ENCODE measurements at places on chromosomes 7 and 10.

DNA sequence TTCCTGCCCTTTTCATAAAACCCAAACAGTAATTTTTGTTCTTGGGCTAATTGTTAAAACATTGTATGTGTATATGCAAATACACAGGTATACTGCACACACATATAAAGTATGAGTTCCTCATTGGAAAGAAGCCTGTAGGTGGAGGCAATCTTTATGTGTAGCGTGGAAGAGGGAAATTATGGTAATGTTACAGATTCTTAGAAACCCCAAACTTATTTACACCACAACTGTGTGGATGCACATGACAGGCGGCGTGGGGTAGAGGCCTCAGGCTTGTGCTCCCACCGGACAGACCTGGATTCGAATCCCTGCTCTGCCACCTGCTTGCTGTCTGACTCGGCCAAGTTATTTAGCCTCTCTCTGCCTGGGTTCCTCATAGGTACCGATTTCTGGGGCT is 223.0 kb downstream of the CELF2 start:
- no peak for DNase-seq

DNA sequence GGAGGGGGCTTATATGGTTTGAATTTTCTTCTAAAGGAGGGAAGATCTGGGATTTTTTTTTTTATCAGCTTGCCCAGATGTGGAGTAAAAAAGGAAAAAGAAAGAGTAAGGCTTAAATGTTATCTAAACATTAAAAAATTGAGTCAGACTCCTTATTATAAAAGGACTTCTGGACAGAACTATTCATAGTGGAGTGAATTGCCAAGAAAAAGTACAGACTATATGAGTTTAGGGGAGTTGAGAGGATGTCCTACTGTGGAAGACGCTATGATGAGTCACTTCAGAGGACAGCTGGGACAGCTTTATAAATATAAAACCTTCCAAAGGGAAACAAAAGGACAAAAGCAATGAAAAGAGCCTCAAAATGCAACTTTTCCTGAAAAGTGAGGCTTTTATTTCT is 73.0 kb downstream of the TFPI2 start:
- no peak for DNase-seq

DNA sequence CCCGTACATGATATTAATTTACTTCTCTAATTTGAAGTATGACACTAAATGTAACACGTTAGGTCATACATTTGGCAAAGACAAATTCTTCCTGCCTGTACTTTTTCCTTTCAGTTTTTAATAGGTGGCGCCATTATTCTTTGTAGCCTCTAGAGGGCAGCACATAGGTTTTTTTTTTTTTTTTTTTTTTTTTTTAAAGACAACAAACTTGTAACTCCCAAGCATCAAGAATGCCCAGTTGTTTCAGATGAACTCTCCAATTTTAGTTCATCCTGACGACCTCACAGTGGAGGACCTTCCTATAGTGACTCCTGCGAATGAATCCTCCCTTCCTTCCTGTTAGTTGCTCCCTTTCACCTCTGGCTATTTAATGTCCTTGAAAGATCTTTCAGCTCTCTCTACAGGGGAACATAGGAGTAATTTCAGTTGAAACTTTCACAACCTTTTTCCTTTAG is 139.3 kb upstream of the HDAC9 start:
- DNase-seq = peak; percentile 52

- DNase-seq = no peak
Observed at GRCh38 chr7:390761-391410, 100.9 kb downstream of the FOXL3 start.

GRCh38 chr10:128739930-128740329 is 613.7 kb upstream of the MKI67 start:
- no peak for DNase-seq

DNA sequence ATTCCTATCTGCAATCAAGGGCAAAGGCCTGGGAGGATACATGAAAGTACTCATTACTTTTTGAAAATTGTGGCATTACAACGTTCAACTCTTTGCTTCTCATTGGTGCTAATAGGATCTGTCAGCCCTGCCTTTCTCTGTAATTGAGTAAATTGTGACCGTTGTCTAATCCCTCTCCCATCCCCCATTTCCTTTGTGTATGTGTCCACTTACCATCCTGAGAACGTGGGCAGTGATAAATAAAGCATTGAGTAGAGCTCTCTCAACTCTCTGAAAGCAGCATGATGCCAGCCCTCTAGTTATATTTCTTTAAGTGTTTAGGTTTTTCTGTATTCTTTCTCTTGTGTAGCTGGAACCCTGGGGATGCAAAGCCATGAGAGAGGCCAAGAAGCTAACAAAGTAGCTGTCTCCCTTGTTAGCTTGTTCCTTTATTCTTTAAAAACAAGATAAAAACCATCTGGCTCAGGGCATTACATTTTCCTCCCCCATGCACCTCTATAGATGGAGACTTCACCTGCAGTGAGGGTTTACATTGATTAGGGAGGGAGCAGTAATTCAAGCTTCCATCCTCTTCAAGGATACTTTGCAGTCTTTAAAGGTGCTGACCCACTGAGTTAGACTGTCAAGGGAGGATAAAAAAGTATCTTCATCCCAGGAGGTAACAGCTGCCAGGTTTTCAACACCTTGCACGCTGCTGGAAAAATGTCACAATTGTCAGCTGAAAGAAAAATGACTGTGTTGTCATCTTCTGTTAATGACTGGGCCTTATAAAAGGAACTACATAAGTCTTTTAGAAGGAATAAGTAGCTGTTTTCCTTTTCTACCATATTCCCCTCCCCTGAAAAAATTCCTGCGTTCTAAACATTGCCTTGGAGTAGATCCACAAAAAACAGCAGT is 112.3 kb downstream of the BTRC start:
- no peak for DNase-seq

GRCh38 chr10:22002591-22003176 is 846 bp downstream of the DNAJC1 start:
- DNase-seq = peak; percentile 55

- DNase-seq = no peak
Observed at GRCh38 chr7:732094-732541, 5.0 kb upstream of the PRKAR1B start.

- DNase-seq = no peak
Observed at GRCh38 chr10:72753760-72754231, 61.9 kb downstream of the MCU start.

DNA sequence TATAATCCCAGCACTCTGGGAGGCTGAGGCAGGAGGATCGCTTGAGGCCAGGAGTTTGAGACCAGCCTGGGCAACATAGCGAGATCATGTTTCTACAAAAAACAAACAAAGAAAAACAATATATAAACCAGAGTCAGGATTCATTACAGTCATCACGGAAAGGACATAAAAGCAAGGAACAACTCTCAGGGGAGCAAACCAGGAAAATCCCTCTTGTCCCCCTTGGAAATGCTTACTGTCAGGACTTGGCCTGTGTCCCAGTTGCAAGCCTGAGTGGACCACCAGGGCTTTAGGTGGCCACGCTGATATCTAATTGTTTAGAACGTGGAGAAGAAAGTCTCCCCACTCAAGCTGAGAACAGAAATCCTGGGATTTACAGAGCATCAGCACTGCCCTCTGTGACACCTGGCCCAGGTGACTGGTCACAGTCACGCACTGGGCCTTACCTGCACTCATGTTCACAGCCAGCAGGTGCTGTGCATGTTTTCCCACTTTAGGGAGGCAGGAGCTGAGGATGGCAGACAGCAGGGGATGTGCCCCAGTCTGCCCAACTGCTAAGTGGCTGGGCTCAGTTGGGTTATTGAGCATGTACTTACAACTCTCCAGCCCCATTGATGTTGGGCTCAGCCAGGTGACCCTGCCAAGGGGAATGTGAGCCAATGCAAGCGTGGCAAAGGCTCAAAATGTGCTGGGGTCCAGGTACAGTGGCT is 60.9 kb downstream of the TMEM130 start:
- DNase-seq = no peak

- no peak for DNase-seq
Observed at GRCh38 chr10:26550774-26551526, 112.8 kb downstream of the APBB1IP start.

GRCh38 chr10:61059636-61060035 is 115.7 kb upstream of the RHOBTB1 start:
- no peak for DNase-seq

- DNase-seq = no peak
Observed at GRCh38 chr10:71665456-71665855, 54.1 kb downstream of the C10orf105 start.

DNA sequence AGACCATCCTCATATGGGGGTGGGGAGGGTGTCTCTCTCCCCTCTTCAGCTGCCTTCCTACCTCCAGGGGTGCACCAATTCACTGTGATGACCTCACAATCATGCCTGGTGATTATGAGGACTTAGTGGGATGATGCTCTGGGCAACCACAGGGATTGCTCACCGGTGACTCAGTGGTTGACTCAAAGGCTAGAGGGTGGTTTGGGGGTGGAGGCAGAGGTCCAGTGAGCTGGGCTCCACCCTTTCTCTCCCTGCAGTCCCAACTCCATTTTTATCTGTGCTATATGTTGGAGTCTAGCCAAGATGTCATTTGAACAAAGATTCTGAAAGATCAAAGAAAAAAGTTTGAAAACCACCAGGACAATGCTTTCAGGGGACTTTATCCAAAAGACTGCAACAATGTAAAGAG is 286.9 kb downstream of the KCNMA1 start:
- DNase-seq = peak; percentile 96

DNA sequence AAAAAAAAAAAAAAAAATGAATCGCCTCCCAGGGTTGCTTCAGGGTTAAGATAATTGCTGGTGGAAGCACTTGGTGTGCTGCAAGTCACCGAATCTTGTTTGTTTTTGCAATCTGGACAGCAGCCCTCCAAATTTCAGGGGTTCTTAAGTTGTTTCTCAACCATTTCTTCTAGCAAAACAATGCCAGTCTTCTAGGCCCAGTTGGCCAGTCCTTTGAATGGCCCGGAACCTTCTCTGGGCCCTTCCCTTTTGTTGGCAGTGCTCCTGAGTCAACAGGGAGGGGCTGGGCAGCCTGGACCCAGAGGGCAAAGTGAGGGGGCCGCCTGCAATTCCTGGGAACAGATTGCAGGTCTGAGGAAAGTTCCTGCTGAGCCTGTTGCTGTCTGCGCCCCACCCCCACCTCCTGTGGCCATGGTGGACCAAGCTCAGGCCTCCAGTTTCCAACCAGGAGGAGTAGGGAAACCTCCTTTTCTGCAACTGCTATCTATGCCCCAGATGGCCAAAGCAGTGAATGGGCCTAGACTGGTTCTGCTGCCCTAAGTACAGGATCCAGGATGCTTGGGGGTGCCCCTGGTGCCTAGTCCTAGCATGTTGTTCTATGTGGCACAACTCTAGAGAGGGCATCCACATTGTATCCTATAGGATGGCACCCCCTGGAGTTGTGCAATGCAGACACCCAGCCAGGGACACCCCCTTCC is 31.4 kb upstream of the PDCD4 start:
- no peak for DNase-seq

DNA sequence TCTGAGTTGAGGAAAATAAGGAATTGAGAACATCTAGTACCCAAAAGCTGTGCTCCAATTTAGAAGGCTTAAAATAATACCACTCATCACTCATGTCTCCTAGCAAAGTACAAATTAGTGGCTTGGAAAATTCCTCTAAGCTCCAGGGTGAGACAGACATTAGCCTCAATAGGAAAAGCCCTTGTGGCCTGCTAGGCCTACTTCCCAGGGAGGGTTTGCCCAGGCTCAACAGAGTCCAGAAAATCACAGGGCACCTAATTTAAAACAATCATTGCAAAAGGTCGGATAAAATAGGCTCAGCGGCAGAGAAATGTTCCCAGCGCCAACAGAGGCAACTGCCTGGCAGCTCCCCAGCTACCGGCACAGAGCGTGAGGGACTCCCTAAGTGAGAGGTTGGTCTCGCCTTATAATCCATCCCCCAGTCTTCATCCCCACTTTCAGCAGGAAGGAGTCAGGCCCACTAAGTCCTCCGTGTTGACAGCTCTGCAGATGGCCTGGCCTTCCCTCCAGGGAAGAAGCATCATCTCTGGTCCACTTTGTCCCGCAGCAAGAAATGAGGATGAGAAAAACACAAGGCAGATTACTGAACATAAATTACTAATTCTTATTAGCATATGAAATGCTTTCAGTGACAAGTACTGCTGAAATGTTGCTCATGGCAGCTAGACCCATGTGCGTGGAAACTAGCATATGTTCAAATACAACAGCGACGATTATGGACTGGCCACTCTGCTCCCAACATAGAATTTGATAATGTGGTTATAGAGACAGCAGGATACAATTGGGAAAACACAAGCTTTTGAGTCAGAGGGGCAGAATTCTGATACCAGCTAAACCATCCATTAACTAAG is 1177.7 kb upstream of the AUTS2 start:
- DNase-seq = no peak

GRCh38 chr10:51522858-51523257 is 176.5 kb downstream of the CSTF2T start:
- no peak for DNase-seq

Measured in GM03348 (cell line).